Activated CD4-positive, alpha-beta T cell treated with anti-CD3 and anti-CD28 coated beads, Interleukin-2, amount 50 U/mL, for 4 hours (primary cell): ENCODE measurements at places on chromosomes 2 and 18.

GRCh38 chr2:108228537-108228936, 11.2 kb upstream of the SULT1C3 start:
- DNase-seq, result no peak

DNA sequence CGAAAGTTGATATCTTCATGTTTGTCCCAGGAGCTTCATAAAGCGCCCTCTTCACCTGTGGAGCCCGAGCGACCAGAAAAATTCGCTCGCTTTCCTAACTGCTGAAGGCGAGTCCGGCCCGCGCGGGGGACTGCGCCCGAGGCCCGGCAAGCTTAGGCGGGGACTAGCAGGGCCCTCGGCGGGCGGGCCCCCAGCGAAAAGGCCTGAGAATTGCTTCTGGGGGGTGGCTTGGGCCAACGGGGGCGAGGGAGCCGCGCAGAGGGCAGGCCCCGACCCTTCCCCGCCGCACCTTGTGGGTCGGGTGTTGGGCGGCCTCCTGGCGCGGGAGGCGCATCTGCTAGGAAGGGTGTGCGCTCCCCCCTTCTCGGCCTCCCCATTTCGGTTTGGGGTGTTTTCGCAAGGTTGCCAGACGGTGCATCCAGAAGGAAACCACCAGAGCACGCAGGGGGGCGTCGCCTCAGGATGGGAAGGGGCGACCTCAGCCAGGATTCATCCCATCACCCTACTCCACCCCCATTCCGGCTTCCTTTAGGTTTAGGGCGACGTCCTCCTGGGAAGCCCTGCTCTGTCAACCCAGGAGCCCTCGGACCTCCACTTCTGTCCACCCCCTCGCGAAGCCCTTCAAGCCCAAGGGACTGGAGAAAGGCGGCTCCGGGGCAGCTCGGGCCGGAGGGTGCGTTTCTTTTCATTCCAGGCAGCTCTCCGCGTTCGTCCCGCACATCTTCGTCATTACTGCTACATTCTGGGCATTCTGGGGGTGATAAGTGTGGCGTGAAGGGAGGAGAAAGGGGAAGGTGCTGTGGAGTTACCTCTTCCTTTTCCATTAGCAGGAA, 9.1 kb downstream of the SP9 start:
- DNase-seq, result no peak

DNA sequence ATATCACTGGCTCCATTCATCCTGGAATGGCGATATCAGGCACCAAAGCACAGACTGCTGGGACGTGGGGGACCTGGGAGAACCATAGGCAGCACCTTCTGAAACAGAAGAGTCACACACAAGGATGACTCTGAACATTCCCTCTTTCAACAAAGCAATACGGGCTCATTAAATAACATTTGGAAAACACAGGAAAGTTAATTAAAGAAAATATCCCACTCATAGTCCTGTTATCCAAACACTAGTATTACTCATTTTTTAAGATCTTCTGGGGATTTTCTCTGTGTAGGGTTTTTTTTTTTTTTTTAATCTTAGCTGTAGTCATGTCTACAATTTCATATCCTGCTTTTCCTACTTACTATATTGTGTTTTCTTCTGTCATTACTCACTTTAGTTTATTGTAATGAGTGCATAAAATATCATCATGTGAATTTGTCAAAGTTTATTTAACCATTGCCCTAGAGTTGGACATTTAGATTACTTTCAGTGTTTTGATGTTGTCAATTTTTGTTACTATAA, 70.0 kb upstream of the SP3 start:
- no peak for DNase-seq

GRCh38 chr2:236172255-236173035, 4.3 kb upstream of the GBX2 start:
- DNase-seq, result no peak

DNA sequence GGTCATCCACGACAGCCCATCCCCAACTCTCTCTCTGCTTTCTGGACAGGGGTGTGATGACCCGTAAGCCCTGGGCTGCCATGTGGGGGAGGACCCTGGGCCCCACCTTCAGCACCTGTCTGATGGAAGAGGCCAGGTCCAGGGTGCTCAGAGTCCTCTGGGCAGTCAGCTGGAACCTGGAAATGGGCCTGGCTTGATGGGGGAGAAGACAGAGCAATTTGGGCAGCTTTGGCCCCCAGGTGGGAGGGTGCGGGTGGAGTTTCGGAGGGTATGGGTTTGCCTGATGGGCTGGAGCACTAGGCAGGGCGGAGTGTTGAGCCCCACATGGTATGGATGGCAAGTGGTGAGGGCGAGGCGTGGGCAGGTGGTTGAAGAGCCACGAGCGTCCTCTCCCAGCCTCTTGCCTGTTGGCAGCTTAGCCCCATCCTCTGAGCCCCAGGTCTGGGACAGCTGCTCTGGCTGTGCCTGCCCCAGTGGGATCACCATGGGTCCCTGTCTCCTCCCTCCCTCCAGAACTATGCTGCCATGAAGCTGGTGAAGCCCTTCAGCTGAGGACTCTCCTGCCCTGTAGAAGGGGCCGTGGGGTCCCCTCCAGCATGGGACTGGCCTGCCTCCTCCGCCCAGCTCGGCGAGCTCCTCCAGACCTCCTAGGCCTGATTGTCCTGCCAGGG, 232.7 kb downstream of the DYSF start:
- no peak for DNase-seq

DNA sequence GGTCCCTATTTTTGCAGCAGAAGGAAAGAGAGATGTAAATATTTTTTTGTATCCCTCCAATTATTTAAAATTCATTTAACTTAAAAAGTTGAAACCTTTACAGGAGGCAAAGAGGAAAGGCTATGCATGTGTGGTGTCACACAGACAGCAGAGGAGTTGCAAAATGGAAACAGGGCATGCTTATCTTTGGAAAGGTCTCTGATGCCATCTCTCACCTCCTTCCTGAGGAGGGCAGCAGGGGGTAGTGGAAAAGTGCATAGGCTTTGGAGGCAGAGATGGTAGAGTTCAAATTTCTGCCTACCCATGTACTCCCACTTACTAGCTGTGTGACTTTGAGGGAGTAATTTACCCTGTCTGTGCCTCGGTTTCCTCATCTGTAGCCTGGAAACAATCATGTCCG, 99.6 kb upstream of the MCFD2 start:
- no peak for DNase-seq

DNA sequence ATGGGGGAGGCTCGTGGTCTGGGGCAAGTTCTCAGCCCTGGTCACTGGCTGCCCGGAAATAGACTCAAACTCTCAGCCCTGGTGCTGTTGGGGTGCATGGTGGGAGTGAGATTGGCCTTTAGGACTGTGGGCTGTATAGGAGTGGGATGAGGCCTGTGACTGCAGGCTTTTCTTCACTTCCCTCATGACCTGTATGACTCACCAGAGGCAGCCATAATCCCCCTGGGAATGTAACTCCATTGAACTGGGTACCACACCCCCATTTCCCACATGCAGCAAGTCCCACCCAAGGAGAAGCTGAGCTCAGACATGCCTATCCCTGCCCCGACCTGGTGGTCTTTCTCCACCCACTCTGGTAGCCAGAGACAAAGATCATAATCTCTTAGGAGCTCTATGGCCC, 177.7 kb upstream of the OSR1 start:
- DNase-seq, result no peak

DNA sequence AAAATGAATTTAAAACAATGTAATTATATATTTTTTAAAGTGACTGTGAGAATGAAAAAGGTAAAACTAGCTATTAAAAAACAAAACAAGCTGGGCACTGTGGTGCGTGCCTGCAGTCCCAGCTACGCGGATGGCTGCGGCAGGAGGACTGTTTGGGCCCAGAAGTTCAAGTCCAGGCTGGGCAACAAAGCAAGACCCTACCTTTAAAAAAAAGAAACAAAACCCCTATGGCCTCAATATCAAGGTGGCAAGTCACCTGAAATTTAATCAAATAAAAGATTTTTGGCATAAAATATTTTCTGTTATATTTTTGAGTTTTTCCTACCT, 46.9 kb upstream of the STRN start:
- DNase-seq, result no peak

DNA sequence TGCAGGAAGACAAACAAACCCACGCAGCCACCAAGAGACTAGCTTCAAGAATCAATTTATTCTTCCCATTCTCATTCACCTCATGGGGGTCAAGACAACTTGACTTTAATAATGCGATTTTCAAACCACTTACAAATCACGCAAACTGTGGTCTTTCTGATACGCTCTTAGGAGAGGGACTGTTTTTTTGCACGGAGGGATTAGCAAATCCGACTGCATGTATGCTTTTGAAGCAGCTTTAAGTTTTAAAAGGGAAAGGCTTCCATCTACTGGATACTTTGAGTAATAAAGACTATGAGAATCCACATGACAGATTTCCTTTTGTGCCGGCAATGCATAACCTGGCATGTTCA, 322.9 kb upstream of the KCNJ3 start:
- no peak for DNase-seq

DNA sequence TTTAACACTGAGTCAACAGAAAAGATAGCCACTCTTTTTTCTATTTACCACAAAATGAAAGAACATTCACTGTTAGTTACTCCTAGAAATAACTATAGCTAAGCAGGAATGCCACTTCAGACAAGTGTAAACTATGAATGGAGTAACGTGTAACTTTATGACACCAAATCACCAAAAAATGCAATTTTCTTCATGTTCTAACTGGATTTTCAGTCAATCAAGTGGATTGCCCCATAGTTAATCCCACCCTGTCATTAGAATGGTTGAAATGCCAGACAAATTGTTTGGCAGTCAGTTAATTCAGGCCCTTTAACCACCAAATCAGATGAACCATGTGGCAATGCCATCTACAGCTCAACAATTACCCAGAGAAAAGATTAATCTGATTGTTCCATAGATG, 9.9 kb downstream of the EPHA4 start:
- DNase-seq, result no peak

DNA sequence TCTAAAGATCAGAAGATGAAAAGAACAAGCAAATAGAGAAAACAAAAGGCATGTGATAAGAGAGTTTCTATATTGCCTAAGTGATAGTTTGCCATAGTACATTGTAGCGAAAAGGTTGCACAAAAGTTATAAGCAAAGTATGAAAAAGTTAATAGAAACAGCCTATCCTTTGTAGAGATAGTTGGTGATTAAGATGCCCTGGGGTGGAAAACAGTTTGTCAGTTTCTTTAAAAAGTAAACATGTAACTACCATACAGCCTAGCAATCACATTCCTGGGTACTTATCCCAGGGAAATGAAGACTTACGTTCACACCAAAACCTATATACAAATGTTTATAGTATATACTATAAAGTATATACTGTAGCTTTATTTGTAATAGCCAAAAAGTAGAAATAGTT, 16.9 kb upstream of the DAPL1 start:
- DNase-seq, result no peak

DNA sequence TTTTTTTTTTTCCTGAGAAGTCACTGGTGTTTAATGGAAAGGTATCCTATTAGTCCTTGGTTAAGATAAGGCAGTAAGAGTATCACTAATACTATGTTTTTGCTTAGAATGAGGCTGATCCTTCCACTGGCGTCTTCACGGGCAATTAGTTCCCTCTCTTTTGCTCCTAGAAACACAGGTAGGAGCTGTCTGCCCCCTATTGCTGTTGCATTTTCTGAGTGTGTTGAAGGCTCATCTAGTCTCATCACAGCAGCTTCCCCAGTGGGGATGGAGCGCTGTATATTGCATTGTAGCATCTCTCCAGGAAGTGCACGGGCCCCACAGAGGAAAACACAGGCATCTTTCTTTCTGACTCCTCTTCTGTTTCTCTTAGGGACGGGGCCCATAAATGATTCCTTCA, 145.0 kb downstream of the NAPG start:
- no peak for DNase-seq

DNA sequence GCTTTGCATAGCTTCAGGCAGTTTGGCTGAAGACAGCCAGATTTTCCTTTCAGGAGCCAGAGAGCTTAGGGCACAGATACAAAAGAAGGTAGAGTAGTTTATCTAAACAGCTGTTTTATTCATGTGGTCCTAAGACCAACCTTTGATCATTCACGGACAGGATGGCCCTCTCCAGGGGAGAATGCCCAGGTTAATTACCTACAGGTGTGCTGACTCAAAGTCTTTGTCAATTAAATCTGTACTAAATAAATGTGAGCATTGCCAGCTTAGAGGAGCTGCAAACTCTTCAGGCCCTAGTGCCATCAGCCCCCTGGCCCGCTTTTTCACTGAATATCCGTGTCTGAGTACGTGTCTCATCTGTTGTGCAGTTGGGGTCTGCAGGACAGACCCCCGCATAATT, 554.7 kb downstream of the NUP35 start:
- DNase-seq, result no peak

- DNase-seq, result no peak
Measured at GRCh38 chr2:195404651-195405050, 252.4 kb upstream of the SLC39A10 start.

DNA sequence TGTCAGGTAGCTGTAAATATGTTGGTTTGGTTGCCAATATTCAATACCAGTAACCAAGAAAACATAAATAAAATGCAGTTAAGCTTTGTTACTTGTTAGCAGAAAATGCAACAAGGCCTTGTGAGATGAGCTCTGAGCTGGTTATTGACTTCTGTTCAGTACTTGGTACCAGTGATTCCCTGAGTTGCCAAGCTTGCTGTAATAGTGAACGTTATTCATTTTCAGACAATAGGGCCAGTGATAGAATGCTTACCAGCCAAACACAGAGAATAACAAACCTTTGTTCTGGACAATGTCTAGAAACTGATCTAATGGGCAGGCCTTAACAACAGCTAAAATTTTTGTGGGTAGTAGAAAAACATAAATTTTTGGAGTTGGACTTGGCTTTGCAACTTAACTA, 29.5 kb downstream of the RASGRP3 start:
- no peak for DNase-seq

- no peak for DNase-seq
Measured at GRCh38 chr2:8022908-8023640, 658.8 kb upstream of the ID2 start.

GRCh38 chr2:230668184-230668938, 44.3 kb upstream of the CAB39 start:
- no peak for DNase-seq

- no peak for DNase-seq
Measured at GRCh38 chr2:162243294-162243693, at the start of gene FAP. Gene FAP (minus strand): TSS chr2:162243445. CDS start chr2:162243327, 118 bp downstream.

DNA sequence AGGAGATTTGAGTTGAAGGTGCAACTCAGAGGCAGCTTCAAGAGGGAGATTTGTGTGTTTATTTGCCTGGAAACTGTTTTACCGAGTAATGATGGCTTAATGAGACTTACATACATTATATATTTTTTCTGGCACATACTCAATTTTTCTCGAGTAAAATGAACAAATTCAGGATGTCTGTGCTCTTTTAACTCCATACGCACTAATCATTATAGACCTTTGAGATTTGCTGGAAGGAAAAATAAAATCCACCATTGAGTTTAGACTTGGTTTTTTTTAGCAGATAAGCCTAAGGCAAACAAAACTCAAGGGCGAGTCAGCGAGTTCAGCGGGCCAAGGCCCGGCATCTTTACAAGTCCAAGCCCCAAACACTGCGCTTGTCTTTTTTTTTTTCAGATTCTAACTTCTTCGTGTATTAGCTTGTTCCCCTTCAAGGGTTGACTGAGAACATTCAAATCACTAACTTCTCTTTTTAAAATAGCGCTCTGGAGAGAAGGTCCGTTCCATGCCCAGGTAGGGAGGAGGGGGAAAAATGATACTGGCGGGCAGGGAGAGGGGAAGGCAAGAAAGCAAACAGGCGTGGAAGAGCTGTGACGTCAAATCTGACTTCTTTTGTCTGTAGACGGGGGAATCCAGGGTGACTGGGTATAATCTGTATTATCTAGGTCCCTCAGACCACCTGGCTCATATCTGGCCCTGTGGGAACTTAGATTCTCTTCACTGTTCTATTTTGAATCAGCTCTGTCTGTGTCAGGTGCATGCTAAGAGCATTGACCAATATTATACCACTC, 72.7 kb upstream of the MAP3K20 start:
- no peak for DNase-seq
